ENCODE measurements at places on chromosomes 11 and 22.

- no peak for DNase-seq
These were observed 23.2 kb upstream of the BIRC3 start for GRCh38 chr11:102293873-102294601.

GRCh38 chr11:104678408-104678807 is 219.9 kb downstream of the CASP12 start:
- no peak for DNase-seq

GRCh38 chr11:13003736-13004493 is 5.2 kb upstream of the RASSF10 start:
- DNase-seq = no peak

- no peak for DNase-seq
These were observed 8.0 kb downstream of the GLB1L2 start for GRCh38 chr11:134339756-134340155.

GRCh38 chr11:134406264-134407185 is 5.5 kb downstream of the B3GAT1 start:
- no peak for DNase-seq

- no peak for DNase-seq
These were observed 11.9 kb upstream of the MRTFA start for GRCh38 chr22:40648386-40648785.

DNA sequence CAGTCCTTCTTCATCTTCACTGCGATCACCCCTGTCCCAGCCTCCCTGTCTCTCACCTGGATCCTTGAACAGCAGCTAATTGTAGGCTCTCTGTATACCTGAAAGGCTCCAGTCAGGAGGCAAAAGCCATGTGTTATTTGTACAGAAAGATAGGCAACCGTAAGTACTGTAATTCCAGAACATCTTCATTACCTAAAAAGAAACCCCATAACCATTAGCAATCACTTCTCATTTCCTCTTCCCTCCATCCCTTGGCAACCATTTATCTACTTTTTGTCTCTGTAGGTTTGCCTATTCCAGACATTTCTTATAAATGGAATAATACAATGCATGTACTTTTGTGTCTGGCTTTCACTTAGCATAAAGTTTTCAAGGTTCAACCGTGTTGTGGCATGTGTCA is 17.8 kb downstream of the NAGA start:
- no peak for DNase-seq

DNA sequence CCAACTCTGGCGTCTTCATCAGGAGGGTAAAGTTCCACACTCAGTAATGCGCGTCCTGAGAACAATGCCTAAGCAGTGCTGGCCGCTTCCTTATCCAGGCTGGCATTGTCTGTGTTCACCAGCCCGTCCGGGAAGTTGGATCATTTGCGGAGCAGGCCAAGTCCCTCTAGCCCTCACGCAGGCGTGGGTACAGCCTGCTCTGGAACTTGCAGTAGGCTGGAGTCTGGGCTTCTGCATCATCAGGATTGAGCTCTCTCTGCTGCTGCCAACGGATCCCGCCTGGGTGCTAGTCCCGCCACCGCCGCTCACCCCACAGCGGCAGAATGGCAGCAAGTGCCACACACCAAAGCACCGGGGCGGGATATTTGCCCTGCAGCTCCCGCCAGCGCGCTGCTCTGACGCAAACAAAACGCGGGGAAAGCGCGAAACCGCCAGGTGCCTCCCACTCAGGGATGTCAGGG is 29.0 kb downstream of the GLYATL1 start:
- DNase-seq = no peak

GRCh38 chr11:120357620-120358019 is 21.4 kb downstream of the ARHGEF12 start:
- no peak for DNase-seq

GRCh38 chr11:67098799-67099429 is 20.1 kb upstream of the KDM2A start:
- DNase-seq = no peak

DNA sequence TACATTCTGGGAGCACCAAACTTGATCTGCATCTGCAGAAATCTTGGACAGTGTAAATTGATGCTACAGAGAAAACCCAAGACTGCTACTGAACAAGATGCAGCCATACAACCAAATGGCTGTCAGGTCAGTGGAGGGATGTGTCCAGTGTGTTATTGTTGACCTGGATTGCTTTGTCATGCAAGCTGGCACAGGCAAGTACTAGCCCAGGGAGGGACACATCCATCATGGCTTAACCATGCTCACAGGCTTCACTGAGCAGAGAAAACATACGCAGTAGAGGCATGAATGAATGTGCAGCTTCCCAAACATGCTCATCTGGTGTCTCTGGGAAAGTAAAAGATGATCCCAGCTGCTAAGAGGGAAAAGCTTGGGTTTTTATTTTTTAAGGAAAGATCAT is 93.6 kb downstream of the MTNR1B start:
- DNase-seq = no peak

DNA sequence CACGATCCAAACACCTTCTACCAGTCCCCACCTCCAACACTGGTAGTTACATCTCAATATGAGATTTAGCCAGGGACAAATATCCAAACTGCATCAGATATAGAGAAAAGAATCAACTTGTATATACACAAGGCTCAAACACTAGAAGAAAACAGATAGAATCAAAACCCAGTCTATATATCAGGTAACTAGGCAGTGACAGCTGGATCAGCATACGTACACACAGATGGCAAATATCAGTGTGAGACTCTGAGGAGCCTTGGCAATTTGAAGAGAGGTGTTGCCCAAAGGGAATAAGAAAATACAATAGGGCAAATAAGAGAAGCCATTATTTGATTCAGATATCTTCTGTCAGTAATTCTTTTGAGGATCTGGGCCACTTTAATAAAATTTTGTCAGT is 951.3 kb upstream of the CHORDC1 start:
- DNase-seq = no peak

DNA sequence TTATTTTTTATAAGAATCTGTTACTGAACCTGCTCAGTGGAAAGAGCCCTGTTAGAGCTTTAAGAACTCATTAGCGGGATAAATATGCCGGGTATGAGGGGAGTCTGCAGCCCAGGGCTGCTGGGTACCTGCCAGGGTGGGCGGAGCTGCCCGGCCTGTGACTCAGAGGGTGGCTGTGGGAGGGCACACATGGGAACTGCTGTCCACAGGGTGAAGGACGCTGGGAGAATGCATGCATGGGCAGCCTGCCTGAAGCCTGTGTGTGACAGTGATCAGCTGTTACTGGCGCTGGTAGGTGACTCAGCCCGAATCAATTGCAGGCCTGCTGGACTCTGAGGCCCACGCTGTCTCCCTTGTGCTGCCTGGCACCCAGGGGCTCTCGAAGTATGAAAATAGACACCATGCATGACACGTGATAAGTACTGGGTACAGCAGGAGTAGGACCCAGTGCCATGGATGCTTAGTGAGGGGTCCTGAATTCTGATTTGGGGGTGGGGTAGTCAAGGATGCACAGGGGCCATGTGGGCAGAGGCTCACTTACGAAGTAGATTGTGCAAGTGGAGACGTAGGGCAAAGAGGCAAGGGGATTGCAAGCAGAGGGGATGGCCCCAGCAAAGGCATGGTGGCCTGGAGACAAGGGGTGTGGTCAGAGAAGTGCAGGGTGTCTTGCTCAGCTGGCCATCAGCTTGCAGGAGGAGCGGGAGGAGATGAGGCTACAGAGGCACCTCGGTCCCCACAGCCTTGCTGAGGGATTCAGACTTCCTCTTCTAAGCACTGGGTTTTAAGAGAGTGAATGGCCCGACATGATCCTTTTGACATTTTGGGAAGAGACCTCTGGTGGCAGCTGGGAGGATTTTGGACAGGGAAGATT is 36.5 kb downstream of the GRIK4 start:
- no peak for DNase-seq

- DNase-seq = no peak
These were observed 610.0 kb upstream of the CADM1 start for GRCh38 chr11:116114198-116114651.

DNA sequence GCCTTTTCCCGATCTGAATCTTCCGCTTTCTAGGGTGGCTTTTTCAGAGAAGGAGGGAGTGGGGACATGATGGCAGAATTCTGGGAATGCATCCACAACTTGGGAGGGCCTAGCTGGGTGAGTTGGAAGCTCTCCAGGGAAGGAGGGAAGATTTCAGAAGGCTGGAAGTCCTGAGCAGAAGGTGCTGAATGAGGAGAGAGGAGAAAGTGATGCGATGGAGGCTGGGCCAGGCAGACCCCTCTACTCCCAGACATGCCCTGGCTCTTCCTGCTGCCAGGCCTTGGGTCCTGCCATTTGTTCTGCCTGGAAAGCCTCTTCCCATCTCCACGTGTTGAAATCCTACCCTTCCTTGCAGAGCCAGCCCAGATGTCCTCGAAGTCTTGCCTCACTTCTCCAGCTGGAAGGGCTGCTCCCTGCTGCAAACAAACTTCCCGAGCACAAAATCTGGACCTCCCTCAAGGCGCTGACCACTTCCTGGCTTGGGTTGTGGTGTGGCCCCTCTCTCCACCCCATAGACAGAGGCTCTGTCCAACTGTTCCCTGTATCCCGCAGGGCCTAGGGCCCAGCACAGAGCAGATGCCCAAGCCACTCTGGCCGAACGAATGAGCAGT is 16.8 kb downstream of the LRRC32 start:
- DNase-seq = no peak

GRCh38 chr22:30921108-30921507 is 47.5 kb downstream of the MORC2 start:
- DNase-seq = no peak

DNA sequence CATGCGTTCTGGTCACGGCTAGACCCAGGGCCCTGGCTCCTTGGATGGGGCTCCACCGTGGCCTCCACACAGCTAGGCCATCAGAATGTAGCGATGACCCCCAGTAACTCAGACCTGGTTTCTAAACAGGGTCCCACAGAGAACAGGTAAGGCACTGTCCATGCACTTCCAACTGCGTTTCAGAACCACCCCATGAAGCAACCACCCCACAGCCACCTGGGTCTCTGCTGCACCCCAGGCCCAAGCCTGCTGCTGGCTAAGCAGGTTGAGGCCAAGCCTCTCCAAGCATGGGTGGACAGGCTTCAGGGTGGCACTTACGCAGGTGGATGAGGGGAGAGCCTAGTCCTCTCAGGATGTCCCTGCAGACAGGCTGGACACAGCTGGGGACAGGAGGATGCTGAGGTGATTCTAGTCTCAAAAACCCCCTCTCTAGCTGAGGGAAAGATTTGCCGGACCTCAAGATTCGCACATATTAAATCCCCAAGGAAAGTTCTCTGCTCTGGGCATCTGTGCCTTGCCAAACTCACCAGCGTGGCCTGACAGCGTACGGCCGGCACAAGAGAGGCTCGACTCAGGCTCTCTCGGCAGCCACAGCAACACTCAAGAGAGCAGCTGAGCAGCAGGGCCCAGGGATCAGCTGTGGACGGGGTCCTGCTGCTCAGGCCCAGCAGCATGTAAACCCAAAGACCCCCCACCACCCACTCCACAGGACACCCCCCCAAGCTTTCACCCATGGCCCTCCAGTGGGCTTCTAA is 141.6 kb downstream of the CRYBB2 start:
- no peak for DNase-seq

- peak; percentile 60 for DNase-seq
These were observed 30.9 kb upstream of the PARVB start for GRCh38 chr22:43993072-43993760.

- no peak for DNase-seq
These were observed 20.8 kb downstream of the SELENOO start for GRCh38 chr22:50221410-50222300.

- DNase-seq = no peak
These were observed 7.9 kb upstream of the SYT7 start for GRCh38 chr11:61588728-61589191.

GRCh38 chr11:72773291-72773690 is 20.6 kb downstream of the STARD10 start:
- DNase-seq = no peak

GRCh38 chr22:23117891-23118646 is 23.7 kb downstream of the RSPH14 start:
- DNase-seq = no peak

DNA sequence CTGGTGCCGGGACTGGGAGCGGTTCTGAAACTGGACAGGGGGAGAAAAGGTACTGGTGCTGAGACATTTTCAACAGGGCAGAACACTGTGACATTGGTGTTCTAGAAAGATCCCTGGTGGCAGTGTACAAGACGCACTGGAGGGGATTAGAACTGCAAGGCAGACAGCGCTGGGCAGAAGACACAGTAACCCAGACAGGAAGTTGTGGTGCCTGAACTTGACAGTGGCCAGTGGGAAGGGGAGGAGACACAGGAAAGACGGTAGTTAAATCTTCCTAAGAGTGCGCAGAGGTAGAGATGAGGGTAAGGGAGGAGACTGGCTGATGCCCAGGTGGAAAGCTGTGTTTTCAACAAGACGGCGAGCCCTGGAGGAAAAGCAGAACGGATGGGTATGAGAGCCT is 24.5 kb downstream of the FAM227A start:
- DNase-seq = no peak

DNA sequence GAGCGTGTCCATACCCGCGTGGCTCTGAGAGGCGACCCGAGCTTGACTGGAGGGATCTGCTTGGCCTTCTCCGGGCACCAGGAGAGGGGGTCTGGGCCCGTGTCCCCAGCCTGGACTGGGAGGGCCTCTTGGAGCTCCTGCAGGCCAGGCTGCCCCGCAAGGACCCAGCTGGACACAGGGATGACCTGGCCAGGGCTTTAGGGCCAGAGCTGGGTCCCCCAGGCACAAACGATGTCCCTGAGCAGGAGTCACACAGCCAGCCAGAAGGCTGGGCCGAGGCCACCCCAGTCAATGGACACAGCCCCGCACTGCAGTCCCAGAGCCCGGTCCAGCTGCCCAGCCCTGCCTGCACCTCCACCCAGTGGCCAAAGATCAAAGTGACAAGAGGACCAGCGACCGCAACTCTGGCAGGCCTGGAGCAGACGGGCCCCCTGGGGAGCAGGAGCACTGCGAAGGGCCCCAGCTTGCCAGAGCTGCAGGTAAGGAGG is 38.2 kb downstream of the TRIOBP start:
- DNase-seq = peak; percentile 54

All from neural crest cell (in vitro differentiated cells).